Urothelium cell line (cell line): ENCODE measurements at places on chromosomes 6 and 20.
A peak's percentile ranks its signal among the peaks of the same experiment; 100 is the strongest.

- DNase-seq, result no peak
Measured at GRCh38 chr6:75158176-75158575, 47.7 kb downstream of the COL12A1 start.

DNA sequence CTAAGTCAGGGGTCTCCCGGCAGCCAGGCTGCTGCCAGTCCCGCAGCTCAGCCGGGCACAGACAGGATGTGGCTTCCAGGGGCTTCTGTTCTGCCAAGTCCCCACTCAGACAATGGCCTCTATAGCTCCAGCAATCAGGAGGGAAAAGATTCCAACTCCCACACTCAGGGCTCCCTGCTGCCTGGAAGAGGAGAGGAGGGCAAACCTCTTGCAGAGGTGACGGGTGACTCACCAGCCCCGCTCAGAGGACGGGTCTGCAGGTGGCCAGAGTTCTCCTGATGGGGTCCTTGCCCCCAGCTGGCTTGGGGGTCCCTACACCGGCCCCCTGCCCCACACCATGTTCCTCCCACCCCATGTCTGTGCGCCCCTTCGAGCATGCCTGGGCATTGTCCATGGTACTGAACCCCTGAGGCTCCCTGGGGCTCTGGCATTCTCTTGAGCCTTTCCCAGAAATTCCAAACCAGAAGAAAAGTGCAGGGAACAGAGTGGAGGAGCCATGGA is 32.6 kb downstream of the NTSR1 start:
- DNase-seq, result peak; percentile 62

DNA sequence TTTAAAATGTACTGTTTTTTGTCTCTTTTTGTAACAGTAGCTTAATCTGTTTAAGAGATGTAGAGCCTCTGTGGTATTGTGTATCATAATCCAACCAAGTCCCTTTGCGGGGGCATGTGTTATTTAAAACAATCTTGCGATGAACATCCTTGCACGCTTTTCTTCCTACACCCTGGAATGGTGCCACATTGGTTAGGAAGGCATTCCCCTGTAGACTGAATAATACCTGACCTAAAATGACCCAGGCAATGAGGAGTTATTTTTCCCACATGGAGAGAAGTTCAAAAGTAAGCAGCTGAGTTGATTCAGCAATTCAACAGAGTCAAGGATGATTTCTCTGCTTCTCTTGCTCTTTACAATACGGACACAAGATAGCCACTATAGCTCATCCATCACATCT is 142.0 kb upstream of the PMEPA1 start:
- DNase-seq, result no peak

GRCh38 chr20:4025679-4026078 is 10.3 kb upstream of the RNF24 start:
- DNase-seq, result no peak

DNA sequence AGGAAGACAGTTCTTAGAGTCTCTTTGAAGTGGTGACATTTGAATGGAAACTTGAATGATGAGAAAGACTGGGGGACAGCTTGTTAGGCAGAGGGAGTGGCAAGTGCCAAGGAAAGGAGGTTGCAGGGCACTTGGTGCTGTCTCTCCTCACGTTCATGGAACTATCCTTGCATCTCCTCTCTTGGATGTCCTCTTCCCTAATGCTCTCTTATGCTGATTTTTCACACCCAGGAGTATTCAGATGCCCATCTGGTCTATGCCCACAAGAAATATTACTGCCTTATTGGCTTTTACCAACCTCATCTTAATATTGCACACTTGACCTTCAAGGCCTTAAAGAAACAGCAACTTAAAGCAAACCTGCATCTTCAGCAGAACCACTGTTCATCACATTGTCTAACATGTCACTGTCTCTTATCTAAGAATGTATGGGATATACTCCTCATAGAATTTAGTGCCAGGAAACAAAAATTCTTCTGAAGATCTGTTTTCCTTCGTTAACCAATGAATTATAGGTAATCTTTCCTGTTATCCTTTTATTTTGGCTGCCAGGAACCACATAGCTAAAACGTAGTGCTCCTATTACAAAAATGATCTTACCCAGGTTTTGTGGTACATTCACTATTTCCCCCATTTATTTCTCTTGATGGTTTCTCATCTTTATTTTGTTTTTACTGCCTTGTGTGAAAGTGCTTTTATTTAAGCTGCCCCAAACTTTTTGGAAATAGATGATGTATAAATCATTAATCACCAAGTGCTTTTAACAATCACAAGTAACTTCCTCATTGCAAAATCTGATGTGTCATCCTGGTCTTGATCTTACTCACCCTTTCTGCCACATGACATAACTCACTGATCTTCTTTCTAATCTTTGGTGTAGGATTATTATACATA is 12.8 kb downstream of the RGS17 start:
- peak; percentile 10 for DNase-seq
